ENCODE measurements at places on chromosomes 2 and 18. TPM values are rescaled to one million over a fixed set of nuclear protein-coding genes. Genes with fewer than 3 reads are reported as not detected.

Gene FSHR
- not detected for total RNA-seq

Gene DTYMK
- total RNA-seq, result 83.3 TPM

DNA sequence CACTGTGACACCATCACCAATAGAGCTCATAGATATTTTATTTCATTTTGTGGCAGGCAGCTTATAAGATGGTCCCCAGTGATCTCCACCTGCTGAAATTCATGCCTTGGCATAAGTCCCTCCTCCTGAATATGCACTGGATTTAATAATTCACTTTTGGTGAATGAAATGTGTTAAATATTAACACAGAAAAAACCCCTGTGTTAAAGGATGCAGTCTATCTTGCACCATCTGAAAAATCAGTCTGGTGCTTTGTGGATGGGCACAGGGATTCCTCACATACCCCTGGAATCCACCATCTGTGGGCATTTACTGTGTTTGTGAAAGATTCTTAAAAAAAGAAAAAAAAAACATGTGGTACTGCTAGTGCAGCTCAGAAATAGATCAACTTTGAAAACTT, 26.1 kb upstream of the WIPF1 start:
- DNase-seq, result no peak

DNA sequence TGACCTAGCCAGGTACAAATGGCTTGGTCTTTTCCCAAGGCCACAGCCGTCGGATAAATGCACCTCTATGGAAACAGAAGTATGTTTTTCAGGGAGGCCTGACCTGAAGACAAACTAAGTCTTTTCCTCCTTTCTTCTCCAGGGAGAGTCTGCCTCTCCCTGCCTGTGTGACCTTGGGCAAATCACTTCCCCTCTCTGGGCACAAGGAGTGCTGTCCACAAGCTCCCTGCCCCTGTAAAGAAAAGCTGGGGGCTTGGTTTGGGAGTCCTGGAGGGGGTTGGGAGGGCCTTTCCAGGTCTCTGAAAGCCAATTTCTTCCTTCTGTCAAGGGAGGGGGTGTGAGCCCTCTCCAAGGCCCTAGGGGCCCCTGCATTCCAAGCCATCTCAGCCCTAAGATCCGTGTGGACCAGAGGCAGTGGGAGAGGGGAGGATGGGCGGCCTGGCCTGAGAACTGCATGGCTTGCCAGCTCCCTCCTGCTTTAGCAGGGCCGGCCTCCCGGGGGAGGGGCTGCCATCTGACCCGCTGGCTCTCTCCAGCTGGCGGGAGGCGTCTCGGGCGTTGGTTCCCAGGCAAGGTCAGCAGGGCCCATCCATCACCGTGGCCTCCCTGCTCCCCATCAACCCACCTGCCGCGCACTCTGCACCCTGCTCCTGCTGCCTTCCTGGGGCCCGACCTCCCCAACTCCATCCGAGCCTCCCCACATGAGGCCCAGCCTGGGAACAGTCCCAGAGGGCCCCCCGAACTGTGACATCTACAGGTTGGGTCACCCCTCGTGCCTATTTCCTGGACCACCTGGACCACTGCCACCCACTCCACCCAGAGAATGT, 61.4 kb downstream of the SMAD7 start:
- DNase-seq, result no peak

DNA sequence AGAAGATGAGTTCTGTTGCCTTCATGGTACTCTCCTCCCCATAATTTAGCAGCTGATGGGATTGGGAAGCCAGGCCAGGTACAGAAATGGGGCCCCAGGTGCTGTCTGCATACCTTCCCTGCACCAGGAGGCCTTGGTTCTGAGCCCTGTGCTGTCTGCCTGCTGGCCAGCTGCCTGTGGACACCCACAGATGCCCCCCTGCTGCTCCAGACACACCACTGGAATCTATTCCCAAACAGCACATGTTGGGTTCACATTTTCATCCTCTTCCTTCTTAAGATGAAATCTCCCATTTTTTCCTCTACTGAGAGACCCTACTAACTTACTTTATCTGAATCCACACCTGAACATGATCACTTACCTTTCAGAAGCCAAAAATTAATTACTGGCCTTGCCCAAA, 152.0 kb upstream of the CCDC68 start:
- DNase-seq, result no peak

DNA sequence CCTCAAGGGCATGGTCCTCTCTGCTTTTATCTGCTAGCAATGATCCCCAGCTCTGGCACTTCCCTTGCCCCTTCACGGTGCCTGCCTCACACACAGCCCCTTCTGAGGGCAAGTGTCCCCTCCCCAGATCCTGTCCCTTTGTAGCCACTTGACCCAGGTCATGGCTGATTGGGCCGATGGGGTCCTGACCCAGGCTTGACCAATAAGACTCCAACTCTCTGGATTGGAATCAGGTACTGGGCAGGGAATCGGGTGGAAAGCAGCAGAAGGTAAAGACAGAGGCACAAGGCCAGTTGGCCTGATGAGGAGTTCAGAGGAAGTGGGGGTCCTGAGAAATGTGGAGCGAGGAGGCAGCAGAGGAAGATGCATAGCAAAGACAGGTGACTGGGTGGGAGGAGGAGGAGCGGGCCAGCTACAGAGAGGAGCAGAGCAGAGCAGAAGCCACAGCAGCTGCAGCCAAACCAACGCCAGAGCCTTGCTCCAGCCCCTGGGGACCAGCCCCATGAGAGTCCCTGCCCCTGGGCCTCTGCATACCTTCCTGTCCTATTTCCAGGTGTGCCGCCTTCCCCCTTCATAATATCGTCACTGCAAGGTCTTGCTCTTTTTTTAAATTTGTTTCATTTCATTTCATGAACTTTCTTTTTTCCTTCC, 39.1 kb downstream of the CAPN13 start:
- no peak for DNase-seq

DNA sequence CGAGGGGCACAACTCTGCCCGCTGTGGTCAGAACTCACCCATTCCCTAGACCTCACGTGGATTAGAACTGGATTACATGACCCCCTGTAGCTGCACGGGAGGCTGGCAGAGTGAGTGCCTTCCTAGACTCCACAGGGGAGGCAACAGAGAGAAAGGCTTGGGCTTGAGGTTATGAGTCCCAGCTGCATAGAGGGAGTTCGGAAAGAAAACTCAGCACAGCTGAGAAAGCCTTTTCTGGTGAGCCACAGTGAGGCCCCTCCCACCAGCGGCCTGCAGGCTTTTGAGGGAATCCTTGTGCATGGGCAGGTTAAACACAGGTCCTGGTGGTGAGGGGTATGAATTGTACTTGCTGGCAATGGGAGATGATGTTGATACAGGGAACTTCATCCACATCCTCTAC, 217.3 kb downstream of the FHOD3 start:
- no peak for DNase-seq

DNA sequence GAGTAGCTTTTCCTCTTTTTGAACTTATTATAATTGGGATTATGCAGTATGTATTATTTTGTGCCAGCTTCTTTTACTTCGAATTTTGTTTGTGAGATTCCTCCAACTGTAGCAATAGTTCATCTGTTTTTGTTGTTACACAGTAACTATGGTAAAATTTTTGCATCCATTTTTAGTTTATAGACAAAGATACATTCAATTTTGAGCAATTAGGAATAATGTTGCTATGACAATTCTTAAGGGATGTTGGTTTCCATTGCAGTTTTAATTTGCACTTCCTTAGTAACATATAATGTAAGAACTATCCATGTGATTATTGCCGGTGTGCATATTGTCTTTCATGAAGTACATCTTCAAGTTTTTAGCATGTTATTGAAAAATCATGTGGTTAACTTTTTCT, 20.7 kb downstream of the CCDC102B start:
- DNase-seq, result no peak

Gene RESP18
- not detected for total RNA-seq

Gene IER3IP1
- total RNA-seq, result 12.0 TPM

DNA sequence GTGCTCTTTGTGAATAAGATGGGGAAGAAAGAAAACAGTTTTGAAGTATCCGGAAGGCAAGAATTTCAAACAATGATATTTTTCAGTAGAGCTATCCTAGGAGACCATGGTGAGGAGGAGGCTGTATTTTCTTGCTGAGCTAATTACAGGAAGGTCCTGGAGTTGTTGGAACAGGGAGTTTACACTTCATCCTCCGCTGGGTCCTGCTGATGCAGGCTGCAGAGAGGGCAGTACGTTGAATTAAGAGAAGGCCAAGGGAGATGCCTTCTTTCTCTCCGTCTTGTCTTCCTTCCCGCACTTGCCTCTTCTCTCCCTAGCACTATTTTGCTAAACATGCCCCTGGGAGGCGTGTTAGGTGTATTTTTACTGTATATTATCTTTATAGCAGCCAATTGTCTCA, 60.0 kb upstream of the EDAR start:
- no peak for DNase-seq

- no peak for DNase-seq
These were observed 7.2 kb upstream of the USP34 start for GRCh38 chr2:61478086-61478485.

GRCh38 chr2:123961576-123961975, 63.5 kb upstream of the CNTNAP5 start:
- DNase-seq, result no peak
